CD4-positive, alpha-beta T cell treated with Interleukin-17A for 4 hours (primary cell): ENCODE measurements at places on chromosomes 5 and 9.

- no peak for DNase-seq
These were observed 753 bp downstream of the FANCC start for GRCh38 chr9:95316794-95317118.

DNA sequence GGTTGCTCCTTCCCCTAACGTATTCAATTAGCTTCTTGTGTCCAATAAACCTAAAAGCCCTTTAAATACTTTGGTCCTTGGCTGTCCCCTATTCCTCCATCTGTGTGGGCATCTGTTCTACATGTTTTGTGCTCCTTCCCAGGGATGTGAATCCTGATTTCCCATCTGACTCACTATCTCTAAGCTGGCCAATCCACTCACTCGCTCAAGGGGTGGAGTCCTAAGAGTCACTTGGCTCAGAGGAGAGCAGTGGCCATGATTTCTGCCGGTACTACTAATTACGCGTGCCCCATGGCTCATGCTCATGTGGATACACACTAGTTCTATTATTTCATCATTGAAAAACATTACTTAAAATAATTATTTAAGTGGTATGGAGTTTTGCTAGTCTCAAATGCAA is 89.6 kb downstream of the TAF11L14 start:
- DNase-seq: no peak

- DNase-seq: no peak
These were observed 30.4 kb upstream of the NOTCH1 start for GRCh38 chr9:136576269-136576626.

DNA sequence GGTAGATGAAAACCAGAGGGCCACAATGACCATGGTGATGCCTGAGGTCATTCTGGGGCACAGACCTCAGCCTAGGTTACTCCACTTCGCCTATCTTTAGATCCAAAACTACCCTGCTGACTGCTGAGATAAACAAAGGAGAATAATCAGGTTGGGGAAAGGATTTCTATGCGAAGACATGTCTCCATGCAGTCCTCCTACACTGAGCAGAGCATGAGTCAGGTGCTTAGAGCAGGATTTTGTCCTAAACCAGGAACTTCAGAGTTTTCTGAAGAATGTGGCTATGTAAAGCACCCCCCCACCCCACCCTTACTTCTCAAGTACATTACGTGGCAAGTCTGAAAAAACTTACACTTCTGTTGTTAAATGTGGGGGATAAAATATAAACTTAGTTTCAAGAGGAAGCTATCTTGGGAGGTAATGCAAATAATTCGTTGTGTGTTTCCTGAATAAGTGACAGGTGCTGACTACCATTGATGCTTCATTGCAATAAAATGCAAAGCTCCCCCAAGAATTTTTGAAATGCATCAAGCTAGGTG is 19.4 kb downstream of the PDCD1LG2 start:
- no peak for DNase-seq

DNA sequence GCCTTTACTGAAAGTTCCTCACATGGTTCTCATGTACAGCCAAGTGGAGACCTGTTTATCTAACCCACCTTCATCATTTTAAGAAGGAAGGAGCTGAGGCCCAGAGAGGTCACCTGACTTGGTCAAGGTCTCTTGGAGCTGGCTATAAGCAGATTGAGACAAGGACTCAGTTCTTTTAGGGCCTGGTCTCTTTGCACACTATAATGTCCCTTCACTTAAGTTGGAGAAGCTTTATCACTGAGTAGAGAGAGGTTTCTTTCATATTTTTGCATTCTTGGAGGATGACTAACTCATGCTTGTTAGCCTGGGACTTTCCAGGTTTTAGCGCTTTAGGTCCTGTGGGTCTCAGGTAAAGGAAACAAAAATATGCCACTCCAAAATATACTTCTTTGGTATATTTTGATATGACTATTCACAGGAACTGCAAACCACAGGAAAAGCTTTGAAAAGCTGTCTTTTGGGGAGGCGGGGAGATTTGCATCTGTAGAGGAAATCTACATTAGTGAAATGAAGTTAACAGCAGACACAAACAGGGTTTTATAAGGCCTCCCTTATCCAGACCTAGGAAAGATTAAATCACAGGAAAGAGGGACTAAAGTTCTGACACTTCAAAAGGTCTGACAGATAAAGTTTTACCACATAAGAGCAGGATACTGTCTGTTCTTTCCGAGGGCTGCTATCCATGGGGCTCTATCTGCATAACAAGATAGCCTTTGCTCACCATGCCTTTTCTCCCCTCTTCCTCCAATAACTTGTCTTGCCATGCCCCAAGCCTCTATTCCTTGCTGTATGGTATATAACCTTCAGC is 95.8 kb upstream of the ANKRD55 start:
- DNase-seq: peak; percentile 60

DNA sequence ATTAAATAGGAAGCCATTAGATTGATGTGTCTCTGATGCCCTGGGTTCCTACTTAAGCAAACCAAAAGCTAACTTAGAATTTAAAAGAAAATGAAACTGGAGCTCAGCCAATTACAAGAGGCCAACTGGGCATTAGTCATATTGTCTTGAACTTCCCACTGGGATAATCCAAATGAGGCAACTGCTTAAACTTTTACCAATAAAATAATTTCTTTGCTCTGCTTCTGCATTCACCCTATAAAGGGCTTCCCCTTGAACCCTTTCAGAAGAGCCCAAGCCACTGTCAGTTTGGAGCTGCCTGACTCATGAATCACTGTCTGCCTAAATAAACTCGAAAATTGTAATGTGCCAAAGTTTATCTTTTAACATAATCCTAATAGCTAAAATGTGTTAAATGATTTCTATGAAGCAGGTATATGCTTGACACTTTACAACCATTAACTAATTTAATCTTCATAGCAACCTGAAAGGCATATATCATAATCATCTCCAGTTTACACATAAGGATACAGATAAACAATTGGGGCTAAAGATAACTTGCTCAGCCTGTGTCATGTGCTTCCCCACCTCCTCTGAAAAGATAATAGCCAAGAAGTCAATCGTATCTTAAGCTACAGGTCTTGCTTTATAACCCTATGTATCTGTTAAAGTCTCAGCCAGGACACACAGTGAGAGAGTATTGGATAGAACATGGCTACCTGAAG is 11.5 kb downstream of the GPR150 start:
- DNase-seq: no peak

DNA sequence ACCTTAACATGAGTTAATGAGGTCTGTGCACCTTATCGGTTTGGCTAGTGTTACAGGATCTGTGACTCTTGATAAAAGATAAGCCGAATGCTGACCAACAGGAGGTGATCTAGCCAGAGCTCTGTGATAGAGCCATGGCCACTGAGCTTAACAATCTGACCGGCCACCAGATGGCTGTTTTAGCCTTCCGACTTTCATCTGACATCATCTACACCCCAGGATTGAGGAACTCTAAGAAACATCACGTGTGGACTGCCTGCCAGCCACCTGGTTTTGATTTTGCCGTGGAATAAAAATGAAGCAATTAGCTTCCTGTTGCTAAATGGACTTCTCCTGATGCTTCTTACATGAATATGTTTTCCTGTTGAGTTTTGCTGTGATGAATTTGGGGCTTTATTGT is 281.3 kb downstream of the CEMIP2 start:
- no peak for DNase-seq

- no peak for DNase-seq
These were observed 66.5 kb downstream of the F2RL2 start for GRCh38 chr5:76556511-76557221.

DNA sequence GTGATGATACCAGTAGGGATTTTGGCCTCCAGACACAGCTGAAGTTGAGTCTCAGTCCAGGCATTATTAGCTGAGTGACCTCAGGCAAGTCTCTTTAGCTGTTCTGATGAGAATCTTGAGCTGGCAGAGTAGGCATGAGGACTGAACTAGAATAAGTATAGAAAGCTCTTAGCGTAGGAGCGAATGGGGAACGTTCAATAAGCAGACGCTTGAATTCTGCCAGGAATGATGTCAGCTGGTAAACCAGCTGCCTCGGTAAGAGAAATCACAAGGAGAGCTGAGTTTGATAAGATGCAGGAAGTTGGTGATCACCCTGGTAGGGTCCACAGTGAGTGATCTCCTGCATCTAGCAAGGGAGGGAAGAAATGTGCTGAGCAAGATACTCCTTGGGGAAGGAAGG is 280.4 kb downstream of the NTRK2 start:
- DNase-seq: no peak

DNA sequence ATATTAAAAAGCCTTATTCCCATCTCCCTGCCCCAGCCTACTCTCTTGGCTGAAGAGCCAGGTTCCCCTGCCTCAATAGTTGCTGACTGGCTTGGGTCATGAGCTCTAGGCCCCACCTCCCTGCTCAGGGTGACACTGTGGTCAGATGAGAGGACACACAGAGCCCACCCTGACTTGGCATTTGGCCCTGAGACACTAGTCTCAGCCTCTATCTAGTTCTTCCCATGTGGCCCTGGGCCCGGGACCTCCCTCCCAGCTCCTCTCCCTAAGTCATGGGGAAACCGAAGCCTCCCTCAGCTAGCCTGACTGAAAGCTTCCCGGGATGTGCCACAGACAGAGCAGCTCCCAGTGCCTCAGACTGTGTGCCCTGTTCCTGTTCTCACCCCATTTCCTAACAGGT is 5.8 kb upstream of the MYOZ3 start:
- DNase-seq: no peak

- DNase-seq: no peak
These were observed 63.8 kb downstream of the ATP10B start for GRCh38 chr5:160788102-160788660.

GRCh38 chr5:65535529-65535987 is 27.4 kb downstream of the CENPK start:
- no peak for DNase-seq

DNA sequence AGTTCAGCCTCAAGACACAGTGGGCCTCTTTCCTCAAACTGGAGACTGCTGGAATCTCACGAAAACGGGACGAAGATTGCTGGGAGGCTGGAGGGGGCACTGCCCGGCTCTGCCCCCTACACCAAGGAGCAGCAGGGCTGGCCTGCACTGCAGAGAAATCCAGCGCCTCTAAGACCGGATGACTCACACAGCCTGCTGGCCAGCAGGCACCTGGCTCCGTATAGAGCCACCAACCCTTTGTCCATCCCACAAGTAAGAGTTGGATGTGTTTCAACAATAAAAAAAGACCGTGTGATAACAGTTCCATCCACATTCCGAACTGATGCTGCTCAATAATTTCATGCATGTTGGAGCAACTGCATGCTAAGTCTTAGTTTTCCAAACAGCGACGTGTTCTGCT is 11.5 kb downstream of the CCDC127 start:
- no peak for DNase-seq

GRCh38 chr5:43572357-43572756 is 15.5 kb upstream of the PAIP1 start:
- no peak for DNase-seq

DNA sequence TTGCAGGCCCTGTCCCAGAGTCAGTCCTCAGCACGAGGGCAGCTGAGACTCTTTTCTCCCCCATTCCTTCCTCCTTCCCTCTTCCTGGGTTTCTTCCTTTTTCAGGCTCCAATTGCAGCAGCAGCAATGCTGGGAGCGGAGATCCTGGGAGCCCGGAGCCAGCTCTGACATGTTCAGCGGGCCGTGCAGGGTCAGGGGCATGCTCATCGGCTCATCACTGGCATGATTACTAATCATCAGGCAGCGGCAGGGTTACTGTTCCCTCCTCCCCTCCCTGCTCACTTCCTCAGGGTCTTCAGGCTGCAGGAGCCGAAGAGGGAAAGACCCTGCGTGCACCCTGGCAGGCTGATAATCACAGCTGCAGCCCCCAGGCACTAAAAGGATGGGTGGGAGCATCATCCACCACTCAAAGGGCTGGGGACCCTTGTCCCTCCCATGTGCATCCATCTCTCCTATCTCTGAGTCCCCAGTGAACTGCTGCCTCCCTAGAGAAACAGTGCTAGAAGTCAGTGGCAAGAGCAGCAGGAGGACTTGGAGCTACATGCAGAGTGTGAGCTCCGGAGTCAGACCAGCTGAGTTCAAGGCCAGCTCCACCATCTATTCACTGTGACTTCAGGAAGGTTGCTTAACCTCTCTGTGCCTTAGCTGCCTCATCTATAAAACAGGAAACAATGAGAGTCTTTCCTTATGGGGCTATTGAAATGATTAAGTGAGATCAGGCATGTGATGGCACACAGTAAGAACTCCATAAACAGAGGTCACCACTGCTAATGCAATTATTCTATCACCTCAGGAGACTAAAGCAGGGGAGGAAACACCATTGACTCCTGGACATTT is 7.8 kb upstream of the KCNIP1 start:
- no peak for DNase-seq

- no peak for DNase-seq
These were observed 103.3 kb downstream of the DIRAS2 start for GRCh38 chr9:90539286-90539685.

GRCh38 chr9:100437860-100438805 is 11.2 kb downstream of the MSANTD3 start:
- DNase-seq: peak; percentile 80

GRCh38 chr5:122909470-122910100 is 64.2 kb downstream of the SNX24 start:
- no peak for DNase-seq

- DNase-seq: no peak
These were observed 314.1 kb downstream of the CETN3 start for GRCh38 chr5:90095292-90096060.

GRCh38 chr9:113350937-113351336 is 1.6 kb downstream of the BSPRY start:
- DNase-seq: peak; percentile 13

- no peak for DNase-seq
These were observed 32.9 kb upstream of the KCNIP1 start for GRCh38 chr5:170470808-170471404.
